Stimulated activated CD8-positive, alpha-beta memory T cell treated with anti-CD3 and anti-CD28 coated beads, Interleukin-4, amount 100 ng/mL, for 1 hour (primary cell): ENCODE measurements at places on chromosomes 2 and 18.

GRCh38 chr2:62660582-62661262 is 44.8 kb upstream of the EHBP1 start:
- DNase-seq = no peak

DNA sequence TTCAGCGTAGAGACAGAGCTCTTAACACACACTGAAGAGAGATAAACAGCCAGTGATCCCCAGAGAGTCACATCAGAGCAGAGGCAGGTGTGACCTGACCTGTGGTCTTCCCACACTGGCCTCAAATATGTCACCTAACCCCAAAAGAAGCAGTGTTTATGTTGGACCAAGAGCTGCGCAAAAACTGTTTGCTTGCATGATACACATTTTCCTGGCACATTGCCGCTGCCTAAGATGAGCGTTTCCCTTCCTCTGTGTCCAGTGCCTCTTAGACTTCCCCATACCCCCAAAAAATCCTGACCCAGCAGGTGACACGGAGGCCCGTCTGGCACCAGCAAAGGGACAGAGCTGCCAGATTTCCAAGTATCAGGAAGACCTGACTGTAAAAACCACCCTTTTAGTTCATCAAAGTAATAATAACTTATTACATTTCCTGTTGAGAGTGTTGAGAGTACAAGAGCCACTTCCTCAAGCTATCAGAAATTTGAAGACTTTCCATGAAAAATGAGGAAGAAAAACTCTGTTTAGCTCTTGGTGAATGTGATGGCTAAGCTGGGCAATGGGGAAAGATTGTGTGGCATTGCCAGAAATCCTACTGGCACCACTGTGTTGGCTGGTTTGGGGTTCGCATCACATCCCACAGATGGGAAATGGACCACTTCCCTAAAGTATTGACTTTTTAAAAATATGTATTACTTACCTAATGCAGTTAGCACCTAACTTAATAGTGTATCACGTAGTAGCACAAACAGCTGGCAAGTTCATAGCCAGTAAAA is 6.7 kb downstream of the TNFRSF11A start:
- no peak for DNase-seq

- DNase-seq = no peak
Observed at GRCh38 chr18:78733762-78734613, 245.6 kb upstream of the SALL3 start.

DNA sequence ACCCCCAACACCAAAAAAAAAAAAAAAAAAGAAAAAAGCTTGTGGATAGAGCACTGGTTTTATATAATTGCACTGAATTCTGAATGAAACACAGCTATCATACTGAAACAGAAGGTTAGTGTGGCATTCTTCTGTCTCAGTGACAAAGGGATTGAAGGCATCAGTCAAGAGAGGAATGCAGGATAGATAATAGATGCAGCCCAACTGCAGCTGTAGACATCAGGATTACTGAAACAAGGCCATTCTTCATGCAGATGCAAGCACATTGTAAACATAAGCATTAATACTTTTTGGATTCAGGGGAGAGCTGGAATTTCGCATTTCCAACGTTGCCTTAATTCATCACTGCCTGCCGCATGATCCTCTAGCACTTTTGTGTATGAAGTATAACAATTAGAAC is 897.4 kb upstream of the KLHL29 start:
- no peak for DNase-seq

- no peak for DNase-seq
Observed at GRCh38 chr2:176490061-176490861, 221.0 kb downstream of the MTX2 start.

- no peak for DNase-seq
Observed at GRCh38 chr2:55158111-55158814, 73.8 kb downstream of the CLHC1 start.
